ENCODE measurements at places on chromosomes 1 and 21.

DNA sequence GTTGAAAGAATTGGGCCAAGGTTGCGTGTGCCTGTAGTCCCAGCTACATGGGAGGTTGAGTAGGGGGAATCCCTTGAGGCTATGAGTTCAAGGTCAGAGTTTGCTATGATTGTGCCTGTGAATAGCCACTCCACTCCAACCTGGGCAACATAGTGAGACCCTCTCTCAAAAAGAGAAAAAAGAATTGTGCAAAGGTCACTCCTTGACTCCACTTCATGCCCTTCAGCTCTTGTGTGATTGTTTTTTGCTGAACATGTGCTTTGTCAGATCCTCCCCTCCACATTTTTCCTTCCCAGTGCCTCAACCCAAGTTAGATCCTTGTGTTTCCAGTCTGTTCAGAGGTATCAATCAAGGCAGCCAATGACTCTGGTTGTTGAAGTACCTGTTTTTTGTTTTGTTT, 8.5 kb downstream of the TXNIP start:
- no peak overlapping the region for H3K4me3 ChIP-seq
- no peak for DNase-seq
- H3K27me3 ChIP-seq: no peaks in the 10 kb centered on the region
- no peak overlapping the region for H3K27ac ChIP-seq

GRCh38 chr1:213135572-213135971, 84.5 kb downstream of the RPS6KC1 start:
- no peaks in the 10 kb centered on the region for H3K36me3 ChIP-seq
- H3K27ac ChIP-seq: peak overlapping the region; percentile 65
- peaks cover 3% of the 10 kb centered on the region for H3K4me1 ChIP-seq
- H3K27me3 ChIP-seq: no peaks in the 10 kb centered on the region

DNA sequence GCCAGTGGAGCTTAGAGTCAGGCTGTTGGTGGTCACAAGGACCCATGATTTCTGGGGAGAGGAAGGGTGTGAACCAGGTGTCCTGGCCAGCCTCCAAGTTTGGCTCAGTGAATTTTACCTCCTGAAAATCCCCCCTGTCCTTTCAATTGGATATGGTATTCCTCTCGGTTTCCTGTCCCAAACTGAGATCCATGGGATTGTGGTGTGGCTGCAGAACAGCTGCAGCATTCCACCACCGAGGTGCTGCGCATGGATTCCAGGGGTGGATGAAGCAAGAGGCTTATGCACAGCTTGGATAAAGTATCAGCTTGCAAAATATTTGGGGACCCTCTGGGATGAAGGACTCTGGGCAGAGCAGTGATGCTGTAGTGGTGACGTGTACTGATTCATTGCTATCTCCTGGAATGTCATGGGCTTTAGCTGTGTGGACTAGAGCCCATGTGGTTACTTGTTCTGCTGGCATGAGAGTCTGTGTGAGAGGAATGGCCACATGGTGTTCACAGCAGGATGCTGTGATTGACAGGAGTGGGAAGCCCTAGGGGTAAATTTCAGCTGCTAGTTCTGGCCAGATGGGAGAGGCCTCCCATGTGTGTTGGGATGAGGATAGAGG, 148.7 kb upstream of the SPAG17 start:
- H3K27ac ChIP-seq: no peak overlapping the region
- H3K4me3 ChIP-seq: no peak overlapping the region
- no peak for DNase-seq
- no peaks in the 10 kb centered on the region for H3K27me3 ChIP-seq
- no peaks in the 10 kb centered on the region for H3K4me1 ChIP-seq
- no peaks in the 10 kb centered on the region for H3K36me3 ChIP-seq

GRCh38 chr1:65435987-65436386, 15.5 kb downstream of the LEPR start:
- no peak overlapping the region for H3K27ac ChIP-seq
- DNase-seq: peak; percentile 51
- H3K4me1 ChIP-seq: peaks cover 8% of the 10 kb centered on the region
- no peak overlapping the region for H3K4me3 ChIP-seq

GRCh38 chr1:205782627-205783432, 7.5 kb upstream of the RAB29 start:
- H3K36me3 ChIP-seq: no peaks in the 10 kb centered on the region
- DNase-seq: no peak
- H3K4me3 ChIP-seq: no peak overlapping the region
- no peaks in the 10 kb centered on the region for H3K27me3 ChIP-seq

DNA sequence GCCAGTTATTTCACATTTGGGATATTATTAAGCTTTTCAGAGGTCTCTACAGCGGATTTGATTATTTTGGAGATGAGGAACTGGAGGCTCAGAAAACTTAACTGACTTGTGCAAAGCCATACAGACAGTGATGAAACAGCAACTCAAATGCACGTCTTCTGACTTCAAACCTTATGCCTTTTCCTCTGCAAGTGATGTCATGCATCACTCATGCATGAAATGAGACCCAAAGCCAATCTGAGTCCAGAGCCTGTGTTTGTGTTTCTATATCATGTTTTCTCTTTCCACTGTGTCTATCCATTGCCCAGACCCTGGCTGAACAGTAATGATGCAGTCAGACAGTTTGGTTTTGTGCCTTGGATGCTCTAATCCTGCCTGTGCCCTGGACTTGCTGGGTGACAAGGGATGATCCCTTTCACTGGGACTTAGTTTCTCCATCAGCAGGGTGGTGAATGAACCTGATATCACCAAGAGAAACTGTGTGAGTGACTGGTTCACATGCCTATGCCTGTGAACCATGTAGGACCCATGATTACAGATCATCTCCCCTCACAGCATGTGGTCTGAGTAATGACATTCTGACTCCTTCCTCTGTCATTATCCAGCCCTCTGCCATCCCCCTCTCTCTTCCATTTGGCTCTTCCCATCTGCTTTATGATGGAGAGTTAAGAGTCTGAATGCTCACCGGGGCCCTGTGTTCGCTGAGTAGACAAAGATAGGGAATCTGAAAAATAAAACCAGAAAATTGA, 33.4 kb downstream of the SLAMF6 start:
- no peaks in the 10 kb centered on the region for H3K36me3 ChIP-seq
- H3K27me3 ChIP-seq: no peaks in the 10 kb centered on the region
- H3K27ac ChIP-seq: no peak overlapping the region
- DNase-seq: no peak
- no peak overlapping the region for H3K4me3 ChIP-seq
- no peaks in the 10 kb centered on the region for H3K4me1 ChIP-seq

- H3K4me3 ChIP-seq: no peak overlapping the region
- H3K4me1 ChIP-seq: no peaks in the 10 kb centered on the region
- H3K27ac ChIP-seq: no peak overlapping the region
- no peaks in the 10 kb centered on the region for H3K36me3 ChIP-seq
Observed at GRCh38 chr1:82934074-82934473, 1064.9 kb downstream of the TTLL7 start.

GRCh38 chr1:226723657-226724532, 15.2 kb downstream of the ITPKB start:
- H3K27ac ChIP-seq: no peak overlapping the region
- H3K27me3 ChIP-seq: no peaks in the 10 kb centered on the region
- H3K4me3 ChIP-seq: no peak overlapping the region

DNA sequence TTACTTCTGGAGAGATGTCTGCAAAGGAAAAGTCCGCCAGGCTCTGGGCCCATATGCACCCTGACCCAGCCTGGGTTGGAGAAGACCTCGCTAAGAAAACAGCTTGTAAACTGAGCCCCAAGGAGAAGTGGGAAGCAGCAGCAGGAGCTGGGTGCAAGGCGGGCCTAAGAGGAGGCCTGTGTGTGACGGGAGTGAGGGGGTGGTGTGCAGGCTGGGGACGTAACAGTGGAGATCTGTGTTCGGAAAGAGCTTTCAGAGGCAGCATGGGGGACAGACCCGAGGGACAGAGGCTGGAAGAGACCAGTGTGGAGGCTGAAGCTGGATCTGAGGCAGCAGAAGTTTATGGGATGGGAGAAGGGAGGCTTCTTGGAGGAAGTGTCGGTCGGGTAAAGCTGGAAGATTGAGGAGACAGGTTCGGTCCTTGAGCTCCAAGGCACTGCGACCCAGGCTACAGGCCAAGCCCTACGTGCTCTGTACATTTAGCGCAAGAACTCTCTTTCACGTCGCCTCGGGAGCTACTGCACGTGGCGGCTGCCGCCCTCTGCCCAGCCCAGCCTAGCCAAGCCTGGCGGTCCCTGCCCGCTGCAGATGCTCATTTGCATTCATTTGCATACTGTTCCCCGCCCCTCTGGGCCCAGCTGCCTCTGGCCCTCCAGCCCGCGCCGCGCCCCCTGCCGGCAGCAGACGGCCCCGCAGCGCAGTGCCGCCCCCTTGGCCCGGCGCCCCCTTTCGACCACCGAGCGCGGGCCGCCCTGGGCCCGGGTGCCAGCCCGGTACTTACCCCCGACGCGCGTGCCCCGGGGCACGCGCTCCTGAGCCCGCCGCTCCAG, 6.3 kb downstream of the HPCA start:
- H3K27ac ChIP-seq: no peak overlapping the region
- peaks cover 16% of the 10 kb centered on the region for H3K4me1 ChIP-seq
- H3K4me3 ChIP-seq: peak overlapping the region; percentile 41
- H3K27me3 ChIP-seq: no peaks in the 10 kb centered on the region

DNA sequence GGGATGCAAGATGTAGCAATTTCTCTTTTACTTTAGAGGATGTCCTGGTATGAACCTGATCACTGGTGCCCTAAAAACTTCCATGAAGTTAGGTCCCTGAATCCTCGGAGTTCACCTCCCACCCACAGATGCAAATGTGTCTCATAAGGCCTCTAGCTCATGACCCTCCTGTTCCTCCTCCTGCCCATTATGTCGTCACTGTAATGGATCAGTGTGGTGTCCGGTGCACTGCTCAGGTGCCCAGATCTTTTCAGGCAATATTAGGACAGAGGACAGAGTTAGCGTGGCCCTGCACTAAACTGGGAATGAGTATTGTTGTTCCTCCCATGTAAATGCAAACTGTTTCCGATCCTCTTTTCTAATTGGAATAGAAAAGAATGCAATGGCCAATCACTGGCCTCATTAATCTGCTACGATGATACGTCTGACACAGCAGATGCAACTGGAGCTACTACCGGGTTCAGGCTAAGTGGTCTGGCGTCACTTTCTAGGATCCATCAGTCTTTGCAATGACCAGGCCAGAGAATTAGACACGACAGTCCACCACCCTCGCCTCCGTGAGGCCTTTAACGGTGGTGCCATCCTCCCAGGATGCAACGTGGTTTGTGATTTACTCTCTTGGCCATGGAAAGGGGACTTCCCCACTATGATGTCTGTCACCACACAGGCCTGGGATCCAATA, 3.4 kb upstream of the COL6A2 start:
- H3K27me3 ChIP-seq: peaks cover 4% of the 10 kb centered on the region
- H3K27ac ChIP-seq: no peak overlapping the region
- no peaks in the 10 kb centered on the region for H3K36me3 ChIP-seq

GRCh38 chr1:116159177-116159576, 48.0 kb downstream of the MAB21L3 start:
- no peak overlapping the region for H3K4me3 ChIP-seq
- DNase-seq: no peak
- no peaks in the 10 kb centered on the region for H3K4me1 ChIP-seq
- H3K27me3 ChIP-seq: no peaks in the 10 kb centered on the region
- H3K27ac ChIP-seq: no peak overlapping the region

GRCh38 chr1:242747233-242747632, 222.7 kb upstream of the PLD5 start:
- H3K27me3 ChIP-seq: no peaks in the 10 kb centered on the region
- peak overlapping the region; percentile 37 for H3K4me3 ChIP-seq
- H3K36me3 ChIP-seq: no peaks in the 10 kb centered on the region

DNA sequence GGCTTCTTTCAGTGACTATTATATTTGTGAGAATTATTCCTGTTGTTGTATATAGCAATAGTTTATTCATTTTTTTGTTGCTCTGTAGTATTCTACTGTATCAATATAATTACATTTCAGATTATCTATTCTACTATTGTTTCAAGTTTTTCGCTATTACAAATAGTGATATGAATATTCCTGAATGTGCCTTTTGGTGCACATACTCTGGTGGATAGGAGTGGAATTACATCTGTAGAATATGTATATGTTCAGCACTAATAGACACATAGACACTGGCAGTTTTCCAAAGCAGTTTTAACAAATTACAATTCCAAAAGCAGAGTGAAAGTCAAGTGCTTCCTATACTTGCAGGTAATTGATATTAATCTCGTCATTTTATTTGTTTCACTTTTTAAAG, 696.2 kb upstream of the PRMT6 start:
- no peak overlapping the region for H3K4me3 ChIP-seq
- H3K27ac ChIP-seq: no peak overlapping the region
- no peaks in the 10 kb centered on the region for H3K36me3 ChIP-seq
- no peak for DNase-seq
- H3K4me1 ChIP-seq: no peaks in the 10 kb centered on the region

DNA sequence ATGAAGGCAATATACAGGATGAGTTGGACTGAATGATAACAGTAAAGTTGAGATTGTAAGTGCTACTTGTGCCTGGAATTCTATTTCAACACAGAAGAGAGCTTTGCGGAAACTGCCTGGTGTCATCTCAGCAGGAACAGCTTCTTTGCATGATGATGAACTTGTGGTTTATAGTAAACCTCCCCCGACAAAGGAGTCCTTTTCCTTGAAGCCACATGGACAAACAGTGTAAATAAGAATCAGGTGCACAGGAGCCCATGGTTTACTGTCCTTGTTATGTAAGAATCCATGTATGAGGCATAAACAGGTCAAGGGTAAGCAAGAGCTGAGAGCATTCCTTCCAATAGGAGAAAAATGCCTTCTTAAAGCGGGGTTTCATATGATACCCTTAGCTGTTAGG, 66.2 kb downstream of the PCNX2 start:
- H3K27ac ChIP-seq: no peak overlapping the region
- no peaks in the 10 kb centered on the region for H3K4me1 ChIP-seq
- H3K27me3 ChIP-seq: no peaks in the 10 kb centered on the region
- H3K36me3 ChIP-seq: no peaks in the 10 kb centered on the region

DNA sequence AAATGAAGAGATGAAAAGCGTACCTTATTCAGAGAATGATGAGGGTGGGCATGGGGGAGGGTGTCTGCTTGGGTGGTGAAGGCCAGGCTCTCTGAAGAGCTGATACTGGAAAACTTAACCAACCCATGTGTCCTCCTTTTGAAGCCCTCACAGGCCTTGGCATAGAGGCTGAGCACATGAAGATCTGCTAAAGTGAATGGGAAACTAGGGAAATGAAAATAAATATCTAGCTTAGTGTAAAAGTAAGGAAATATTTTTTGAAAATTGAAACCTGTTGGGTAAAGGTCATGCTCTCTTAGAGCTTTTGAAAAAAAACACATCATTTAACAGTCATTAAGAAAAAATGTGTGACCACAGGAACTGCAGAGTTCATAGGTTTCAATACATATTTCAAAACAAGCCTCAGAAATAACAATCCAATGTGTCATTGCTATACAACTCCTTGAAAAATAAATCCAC, 40.5 kb upstream of the RALGPS2 start:
- H3K4me1 ChIP-seq: no peaks in the 10 kb centered on the region
- H3K27me3 ChIP-seq: no peaks in the 10 kb centered on the region
- peak; percentile 90 for DNase-seq
- no peaks in the 10 kb centered on the region for H3K36me3 ChIP-seq
- no peak overlapping the region for H3K27ac ChIP-seq
- H3K4me3 ChIP-seq: no peak overlapping the region

All from trophoblast cell (in vitro differentiated cells and primary cell).